Activated CD4-positive, alpha-beta T cell treated with anti-CD3 and anti-CD28 coated beads for 36 hours (primary cell): ENCODE measurements at places on chromosomes 5 and 9. TPM values are rescaled to one million over a fixed set of nuclear protein-coding genes. Genes with fewer than 3 reads are reported as not detected.

Gene FIBCD1
- not detected for total RNA-seq

Gene GABRA1
- not detected for total RNA-seq

- H3K36me3 ChIP-seq, result no peaks in the 10 kb centered on the region
- H3K4me3 ChIP-seq, result no peak overlapping the region
- no peaks in the 10 kb centered on the region for H3K4me1 ChIP-seq
- H3K27ac ChIP-seq, result no peak overlapping the region
- DNase-seq, result no peak
Measured at GRCh38 chr5:91888810-91889209, 505.7 kb upstream of the ARRDC3 start.

- H3K4me3 ChIP-seq, result no peak overlapping the region
- H3K27ac ChIP-seq, result no peak overlapping the region
- DNase-seq, result no peak
- H3K36me3 ChIP-seq, result no peaks in the 10 kb centered on the region
Measured at GRCh38 chr5:95725071-95725820, 5.9 kb upstream of the RHOBTB3 start.

- no peak overlapping the region for H3K4me3 ChIP-seq
Measured at GRCh38 chr9:33234511-33235467, 5.2 kb upstream of the SPINK4 start.

- no peak overlapping the region for H3K27ac ChIP-seq
- H3K27me3 ChIP-seq, result no peaks in the 10 kb centered on the region
- H3K4me1 ChIP-seq, result no peaks in the 10 kb centered on the region
- DNase-seq, result no peak
- no peaks in the 10 kb centered on the region for H3K36me3 ChIP-seq
Measured at GRCh38 chr9:106752581-106752980, 110.4 kb upstream of the ZNF462 start.

DNA sequence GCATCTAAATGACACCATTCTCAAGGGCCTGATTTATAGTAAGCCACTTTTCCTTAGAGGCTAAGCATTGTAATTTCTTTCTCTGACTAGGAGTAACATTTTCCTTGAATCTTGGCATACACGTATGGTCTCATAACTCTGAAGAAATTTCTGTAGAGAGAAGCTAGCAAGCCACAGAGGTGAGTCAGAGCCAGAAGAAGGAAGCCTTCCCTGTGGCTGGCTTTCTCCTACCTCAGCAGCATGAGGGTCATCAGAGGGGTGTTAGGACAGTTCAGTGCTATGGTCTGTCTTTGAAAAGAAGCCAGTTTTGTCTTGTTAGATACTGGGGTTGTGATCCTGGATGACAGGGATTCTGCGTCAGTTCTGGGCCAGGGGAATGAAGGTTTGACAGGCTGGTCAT, 3.2 kb downstream of the SNX30 start:
- H3K27ac ChIP-seq, result peak overlapping the region; percentile 5
- no peak overlapping the region for H3K4me3 ChIP-seq
- H3K4me1 ChIP-seq, result peaks cover 79% of the 10 kb centered on the region
- DNase-seq, result peak; percentile 49
- H3K36me3 ChIP-seq, result no peaks in the 10 kb centered on the region
- H3K27me3 ChIP-seq, result no peaks in the 10 kb centered on the region

- peaks cover 15% of the 10 kb centered on the region for H3K4me1 ChIP-seq
- H3K27ac ChIP-seq, result no peak overlapping the region
- no peaks in the 10 kb centered on the region for H3K27me3 ChIP-seq
- no peak for DNase-seq
- no peaks in the 10 kb centered on the region for H3K36me3 ChIP-seq
Measured at GRCh38 chr5:69039829-69040228, 54.0 kb upstream of the SLC30A5 start.

- DNase-seq, result no peak
- no peak overlapping the region for H3K27ac ChIP-seq
- H3K27me3 ChIP-seq, result peaks cover 3% of the 10 kb centered on the region
- H3K36me3 ChIP-seq, result no peaks in the 10 kb centered on the region
Measured at GRCh38 chr5:175406300-175406699, 37.7 kb downstream of the DRD1 start.
